ENCODE measurements at places on chromosomes 13 and 19.

DNA sequence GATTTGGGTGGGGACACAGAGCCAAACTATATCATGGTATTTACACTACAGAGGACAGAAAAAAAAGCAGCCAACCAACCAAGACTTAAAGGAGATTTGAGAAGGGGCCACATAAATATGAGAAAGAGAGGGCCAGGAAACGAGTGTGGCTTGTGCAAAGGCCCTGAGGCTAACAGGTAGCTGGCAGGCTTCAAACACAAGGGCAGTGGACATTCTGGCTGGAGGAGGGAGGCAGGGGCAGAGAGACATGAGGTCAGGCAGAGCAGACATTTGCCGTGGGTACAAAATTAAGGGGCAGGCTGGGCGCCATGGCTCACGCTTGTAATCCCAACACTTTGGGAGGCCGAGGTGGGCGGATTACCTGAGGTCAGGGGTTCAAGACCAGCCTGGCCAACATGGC is 278.7 kb downstream of the FOXO1 start:
- no peak for DNase-seq

GRCh38 chr13:79541426-79542049 is 60.6 kb downstream of the NDFIP2 start:
- peak; percentile 63 for DNase-seq

DNA sequence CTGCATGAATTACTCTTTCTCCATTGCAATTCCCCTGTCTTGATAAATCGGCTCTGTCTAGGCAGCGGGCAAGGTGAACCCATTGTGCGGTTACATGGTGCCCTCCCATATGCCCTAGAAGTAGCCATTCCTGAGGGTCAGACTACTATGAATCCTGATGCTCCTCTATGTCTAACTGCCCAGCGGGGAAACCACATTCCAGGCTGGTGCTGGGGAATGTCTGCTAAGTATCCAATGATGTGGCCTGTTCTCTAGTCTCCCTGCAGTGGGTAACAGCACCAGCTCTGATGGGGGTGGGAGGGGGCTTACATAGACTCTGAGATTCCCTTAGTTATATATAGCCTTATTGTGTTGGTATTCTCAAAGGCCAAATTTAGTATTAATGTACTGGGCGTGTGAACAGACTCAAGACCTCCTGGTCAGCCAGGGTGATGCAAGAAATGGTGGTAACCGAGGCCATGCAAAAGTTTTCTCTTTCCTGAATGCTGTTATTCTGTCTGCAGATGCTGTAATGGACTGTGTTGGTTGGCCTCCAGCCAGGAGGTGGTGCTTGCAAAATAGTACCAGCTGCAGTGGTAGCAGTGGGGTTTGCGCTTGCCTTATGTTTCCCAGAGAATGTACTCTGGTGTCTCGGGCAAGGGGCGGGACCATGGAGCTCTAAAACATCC is 564.8 kb upstream of the SLITRK1 start:
- DNase-seq: peak; percentile 55

DNA sequence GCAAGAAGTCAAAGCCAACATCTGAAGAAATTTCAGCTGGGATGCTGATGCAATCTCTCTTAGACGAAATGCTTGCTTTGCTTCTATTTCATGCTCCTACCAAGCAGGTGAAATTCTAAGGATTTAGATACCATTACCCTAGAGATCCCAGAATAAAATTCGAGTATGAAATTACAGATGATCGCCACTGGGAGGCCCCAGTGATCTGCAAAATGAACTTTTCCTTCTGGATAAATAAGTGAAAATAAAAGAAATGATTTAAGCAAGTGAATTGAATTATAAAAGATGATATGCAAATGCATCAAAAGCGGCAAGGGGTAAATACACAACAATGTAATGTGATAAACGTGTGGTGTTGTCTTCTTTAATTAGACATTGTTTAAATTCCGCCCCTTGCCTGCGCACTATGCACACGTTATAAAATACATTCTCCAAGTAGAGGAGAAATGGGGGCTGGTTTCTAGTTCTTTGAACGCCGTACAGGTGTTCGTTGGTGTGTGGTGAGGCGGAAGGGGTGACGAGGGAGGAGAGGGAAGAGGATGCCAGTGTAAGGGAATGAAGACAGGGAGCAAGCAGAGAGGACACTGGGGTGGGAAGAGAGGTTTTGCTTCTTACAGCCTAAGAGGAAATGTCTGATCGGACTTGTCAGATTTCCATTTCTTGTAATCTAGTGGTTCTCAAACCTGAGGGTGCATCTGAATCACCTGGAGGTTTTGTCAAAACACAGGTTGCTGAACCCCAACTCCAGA is 58.0 kb downstream of the ERCC5 start:
- DNase-seq: peak; percentile 17

GRCh38 chr19:39759457-39760184 is 19.0 kb upstream of the LEUTX start:
- DNase-seq: no peak

DNA sequence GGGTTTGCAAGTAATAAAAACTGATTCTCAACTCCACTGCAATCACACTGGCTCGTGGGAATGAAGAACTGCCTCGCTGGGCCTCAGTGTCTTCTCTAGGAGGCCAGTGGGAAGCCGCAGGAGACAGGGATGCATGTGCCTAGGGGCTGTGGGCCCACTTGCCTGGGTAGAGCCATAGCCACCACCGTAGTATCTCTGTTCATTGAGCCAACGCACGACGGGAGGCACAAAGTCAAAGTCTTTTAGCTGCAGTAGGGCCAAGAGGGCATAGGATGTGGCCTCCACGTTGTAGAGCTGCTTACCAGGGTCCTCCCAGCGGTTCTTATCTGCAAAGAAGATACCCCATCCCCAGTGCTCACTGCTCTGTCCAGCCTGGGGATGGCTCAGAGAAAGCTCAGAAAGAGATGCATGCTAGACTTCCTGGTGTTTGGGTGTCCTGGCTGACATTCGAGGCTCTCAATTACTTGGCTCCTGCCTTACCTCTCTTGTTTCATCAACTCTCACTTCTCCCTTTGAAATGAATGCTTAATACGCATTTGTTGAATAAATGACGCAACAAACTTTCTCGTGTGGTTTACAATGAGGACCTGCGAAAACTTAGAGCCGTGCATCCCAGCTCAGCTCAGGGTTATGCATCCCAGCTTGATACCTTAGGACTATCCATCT is 16.1 kb upstream of the TNFSF14 start:
- no peak for DNase-seq

DNA sequence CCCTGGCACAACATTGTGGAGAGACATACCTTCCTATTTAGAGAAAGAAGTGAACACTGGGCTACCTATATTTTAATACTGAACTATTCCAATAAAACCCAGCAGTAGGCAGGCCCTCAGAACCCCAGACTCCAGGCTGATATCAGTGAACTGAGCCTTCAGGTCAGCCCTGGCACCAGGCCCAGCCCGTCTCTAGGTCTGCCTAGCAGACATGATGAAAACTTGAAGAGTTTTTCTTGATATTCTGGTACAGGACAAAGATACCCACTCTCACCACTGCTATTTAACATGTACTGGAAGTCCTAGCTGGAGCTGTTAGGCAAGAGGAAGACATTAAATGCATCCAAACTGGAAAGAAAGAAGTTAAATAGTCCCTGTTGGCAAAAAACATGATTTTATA is 396.6 kb upstream of the SPRY2 start:
- no peak for DNase-seq

DNA sequence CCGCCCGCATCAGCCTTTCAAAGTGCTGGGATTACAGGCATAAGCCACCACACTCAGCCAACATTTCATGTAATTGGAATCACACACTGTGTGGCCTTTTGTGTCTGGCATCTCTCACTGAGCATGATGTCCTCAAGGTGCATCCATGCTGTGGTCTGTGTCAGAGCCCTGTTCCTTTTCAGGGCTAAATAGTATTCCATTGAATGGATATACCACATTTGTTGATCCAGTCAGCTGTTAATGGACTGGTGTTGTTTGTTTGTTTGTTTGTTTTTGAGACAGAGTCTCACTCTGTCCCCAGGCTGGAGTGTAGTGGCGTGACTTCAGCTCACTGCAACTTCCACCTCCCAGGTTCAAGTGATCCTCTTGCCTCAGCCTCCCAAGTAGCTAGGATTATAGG is 17.9 kb downstream of the ATCAY start:
- no peak for DNase-seq
